Ascending aorta (tissue), 2 donors: ENCODE measurements at places on chromosomes 11 and 22. TPM values are rescaled to one million over a fixed set of nuclear protein-coding genes. Genes with fewer than 3 reads are reported as not detected.

- H3K4me3 ChIP-seq, result no peak overlapping the region
- no peaks in the 10 kb centered on the region for H3K4me1 ChIP-seq
- H3K27me3 ChIP-seq, result no peaks in the 10 kb centered on the region
- no peak for DNase-seq
- H3K36me3 ChIP-seq, result no peaks in the 10 kb centered on the region
Observed at GRCh38 chr11:5767056-5767455, 13.0 kb downstream of the OR52N4 start.

GRCh38 chr11:101916422-101916821 is at the start of gene ANGPTL5:
Gene ANGPTL5 (minus strand): TSS chr11:101916522. CDS start chr11:101907909, 8,613 bp downstream.
- peak within 1 kb of the TSS; percentile 97 for H3K27ac ChIP-seq
- no peaks in the 10 kb centered on the region for H3K27me3 ChIP-seq
- no peak for DNase-seq
- H3K4me1 ChIP-seq, result peaks cover 9% of the 10 kb centered on the region

- peak overlapping the region; percentile 10 for H3K27ac ChIP-seq
- no peak overlapping the region for H3K4me3 ChIP-seq
- no peak for DNase-seq
Observed at GRCh38 chr22:29907753-29908515, 25.0 kb downstream of the MTMR3 start.

DNA sequence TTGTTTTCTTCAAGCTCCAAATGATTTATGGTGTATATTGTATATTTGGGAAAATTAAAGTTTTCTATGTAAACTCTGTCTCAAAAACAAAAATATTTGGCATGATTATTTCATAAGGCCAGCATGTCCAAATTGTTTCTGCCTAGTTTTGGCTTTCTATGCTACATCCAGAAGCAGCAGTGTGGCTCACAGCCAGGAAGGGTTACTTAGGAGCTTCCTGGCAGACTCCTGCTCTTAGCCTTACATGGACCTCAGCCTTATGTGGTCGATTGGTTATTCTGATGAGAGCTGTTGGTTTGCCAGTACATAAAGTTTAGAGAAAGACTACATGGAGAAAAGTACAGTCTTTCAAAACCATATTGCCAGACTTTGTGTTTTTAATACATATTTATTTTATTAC is 297.7 kb upstream of the FAT3 start:
- no peak overlapping the region for H3K4me3 ChIP-seq
- no peaks in the 10 kb centered on the region for H3K4me1 ChIP-seq

GRCh38 chr22:44355716-44356070 is 42.9 kb upstream of the SHISAL1 start:
- no peaks in the 10 kb centered on the region for H3K27me3 ChIP-seq
- no peak for DNase-seq
- peaks cover 11% of the 10 kb centered on the region for H3K4me1 ChIP-seq
- no peak overlapping the region for H3K27ac ChIP-seq
- no peaks in the 10 kb centered on the region for H3K36me3 ChIP-seq

Gene SULT4A1
- not detected for total RNA-seq

DNA sequence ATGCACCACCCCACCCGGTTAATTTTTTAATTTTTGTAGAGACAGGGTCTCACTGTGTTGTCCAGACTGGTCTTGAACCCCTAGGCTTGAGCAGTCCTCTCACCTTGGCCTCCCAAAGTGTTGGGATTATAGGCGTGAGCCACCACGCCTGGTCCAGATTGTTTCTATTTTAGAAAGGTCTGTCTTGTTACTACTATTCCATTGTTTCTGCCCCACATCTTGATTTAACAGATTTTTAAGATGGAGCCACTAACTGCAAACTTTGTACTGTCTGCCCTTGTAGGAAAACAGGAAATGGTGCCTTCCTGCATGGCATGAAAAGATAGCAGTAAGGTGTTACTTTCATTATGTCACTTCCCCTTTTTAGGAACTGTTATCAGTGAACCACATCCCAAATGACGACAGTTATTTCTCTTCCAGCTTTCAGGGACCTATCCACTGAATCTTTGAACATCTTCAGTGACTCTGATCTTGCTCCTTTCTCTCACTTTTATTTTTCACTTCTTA is 23.2 kb downstream of the TAF1D start:
- H3K36me3 ChIP-seq, result peaks cover 15% of the 10 kb centered on the region
- no peaks in the 10 kb centered on the region for H3K27me3 ChIP-seq
- H3K4me3 ChIP-seq, result no peak overlapping the region
- H3K27ac ChIP-seq, result no peak overlapping the region
- no peaks in the 10 kb centered on the region for H3K4me1 ChIP-seq
- no peak for DNase-seq

Gene GUCY1A2
- total RNA-seq, result 5.6 TPM

GRCh38 chr11:122937983-122938382 is 43.7 kb downstream of the BSX start:
- H3K36me3 ChIP-seq, result peaks cover 3% of the 10 kb centered on the region
- no peak overlapping the region for H3K27ac ChIP-seq
- H3K27me3 ChIP-seq, result no peaks in the 10 kb centered on the region
- no peaks in the 10 kb centered on the region for H3K4me1 ChIP-seq

GRCh38 chr11:123616505-123617198 is 37.8 kb downstream of the SCN3B start:
- H3K27ac ChIP-seq, result no peak overlapping the region
- no peaks in the 10 kb centered on the region for H3K36me3 ChIP-seq
- H3K27me3 ChIP-seq, result no peaks in the 10 kb centered on the region
- H3K4me3 ChIP-seq, result no peak overlapping the region
- DNase-seq, result no peak

DNA sequence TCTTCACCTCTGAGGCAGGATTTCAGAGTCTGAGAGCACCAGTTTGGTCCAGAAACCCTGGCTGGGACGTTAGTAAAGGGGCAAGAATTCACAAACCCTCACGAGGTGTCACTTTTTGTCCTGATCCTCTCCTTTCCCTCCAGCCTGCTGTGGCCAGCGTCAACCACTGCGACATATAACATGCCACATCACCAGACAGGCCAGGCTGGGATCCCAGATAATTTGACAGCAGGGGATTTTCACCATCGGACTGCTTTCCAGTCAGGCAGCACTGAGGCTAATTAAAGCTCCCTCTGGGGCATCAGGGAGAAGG is 36.8 kb upstream of the RBFOX2 start:
- no peaks in the 10 kb centered on the region for H3K36me3 ChIP-seq
- no peaks in the 10 kb centered on the region for H3K27me3 ChIP-seq
- no peaks in the 10 kb centered on the region for H3K4me1 ChIP-seq
- peak overlapping the region; percentile 83 for H3K27ac ChIP-seq
- no peak for DNase-seq

- no peaks in the 10 kb centered on the region for H3K36me3 ChIP-seq
- no peak overlapping the region for H3K27ac ChIP-seq
- no peaks in the 10 kb centered on the region for H3K27me3 ChIP-seq
- no peaks in the 10 kb centered on the region for H3K4me1 ChIP-seq
- DNase-seq, result no peak
Observed at GRCh38 chr11:59175091-59175501, 3.2 kb downstream of the DTX4 start.

- no peaks in the 10 kb centered on the region for H3K27me3 ChIP-seq
- H3K4me1 ChIP-seq, result no peaks in the 10 kb centered on the region
- peak overlapping the region; percentile 90 for H3K27ac ChIP-seq
- H3K36me3 ChIP-seq, result no peaks in the 10 kb centered on the region
- no peak for DNase-seq
- peak overlapping the region; percentile 89 for H3K4me3 ChIP-seq
Observed at GRCh38 chr11:96390488-96390792, 627 bp downstream of the JRKL start.

Gene YAP1
- total RNA-seq, result 516 TPM

DNA sequence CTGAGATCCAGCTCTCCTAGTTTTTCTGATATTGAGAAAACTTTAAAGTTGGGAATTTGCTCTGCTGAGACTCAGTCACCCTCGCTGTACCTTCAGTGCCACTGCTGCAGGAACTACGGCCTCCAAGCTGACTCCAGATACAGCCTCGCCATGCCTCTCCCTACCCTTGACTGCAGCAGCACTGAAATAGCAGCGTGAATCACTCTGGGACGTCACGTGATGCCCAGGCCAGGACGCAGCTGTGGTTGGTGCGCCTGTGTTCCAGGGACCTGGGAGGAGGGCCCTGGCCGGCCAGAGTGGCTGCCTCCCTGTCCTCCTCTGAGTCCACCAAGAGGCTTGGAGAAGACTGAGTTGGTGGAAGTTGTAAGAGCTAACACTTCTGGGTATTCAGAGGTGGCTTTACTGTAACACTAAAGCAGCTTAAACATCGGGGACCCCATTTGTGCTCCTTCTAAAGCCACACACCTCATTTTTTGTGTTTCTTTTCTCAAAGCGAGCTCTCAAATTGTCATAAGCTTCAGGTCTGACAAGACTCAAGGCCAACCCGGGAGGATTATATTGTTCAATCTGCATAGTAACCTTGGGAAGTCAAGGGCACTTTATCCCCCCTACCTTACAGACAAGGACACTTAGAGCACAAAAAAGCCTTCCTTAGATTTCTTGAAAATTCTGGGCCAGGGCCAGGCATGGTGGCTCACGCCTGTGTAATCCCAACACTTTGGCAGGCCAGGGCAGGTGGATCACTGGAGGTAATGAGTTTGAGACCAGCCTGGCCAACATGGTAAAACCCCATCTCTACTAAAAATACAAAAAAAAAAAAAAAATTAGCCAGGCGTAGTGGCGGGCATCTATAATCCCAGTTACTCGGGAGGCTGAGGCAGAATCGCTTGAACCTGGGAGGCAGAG is 4.2 kb upstream of the STIP1 start:
- no peaks in the 10 kb centered on the region for H3K27me3 ChIP-seq
- peak overlapping the region; percentile 77 for H3K27ac ChIP-seq
- peaks cover 5% of the 10 kb centered on the region for H3K4me1 ChIP-seq
- DNase-seq, result peak; percentile 93

GRCh38 chr22:43580271-43580750 is 168.5 kb downstream of the MPPED1 start:
- no peak overlapping the region for H3K4me3 ChIP-seq
- H3K4me1 ChIP-seq, result no peaks in the 10 kb centered on the region
- H3K36me3 ChIP-seq, result no peaks in the 10 kb centered on the region
- no peak overlapping the region for H3K27ac ChIP-seq
- H3K27me3 ChIP-seq, result no peaks in the 10 kb centered on the region

DNA sequence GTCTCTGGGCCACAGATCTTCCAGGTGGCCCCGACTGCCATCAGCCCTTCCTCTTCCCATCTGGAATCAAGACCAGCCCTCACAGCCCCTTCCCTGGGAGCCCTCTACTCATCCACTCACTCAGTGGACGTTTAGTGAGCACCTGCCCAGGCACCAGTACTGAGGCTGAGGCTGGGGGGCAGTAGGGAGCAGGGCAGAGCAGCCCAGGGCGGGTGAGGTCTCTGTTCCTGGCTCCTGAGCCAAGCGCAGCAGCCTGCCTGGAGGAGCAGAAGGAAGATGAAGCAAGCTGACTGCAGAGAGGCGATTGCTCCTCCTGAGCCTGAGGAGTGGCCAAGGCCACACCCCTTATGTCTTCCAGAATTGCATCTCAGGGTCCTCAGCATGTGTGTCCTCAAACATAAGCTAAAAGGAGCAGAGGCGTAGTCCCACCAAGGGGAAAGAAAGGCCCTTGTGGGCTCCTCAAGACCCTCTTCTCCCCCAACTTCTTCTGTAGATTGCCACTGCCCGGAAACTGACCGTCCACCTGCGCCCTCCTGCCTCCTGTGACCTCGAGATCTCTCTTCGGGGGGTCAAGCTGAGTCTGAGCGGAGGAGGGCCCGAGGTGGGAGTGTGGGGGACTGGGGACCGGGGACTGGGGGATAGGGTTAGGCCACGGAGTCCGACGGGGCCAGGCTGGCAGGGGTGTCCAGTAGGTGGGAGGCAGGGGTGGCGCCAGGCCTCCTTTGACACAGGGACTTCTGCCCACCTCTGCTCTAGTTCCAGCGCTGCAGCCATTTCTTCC is 5.8 kb downstream of the MAPK8IP2 start:
- DNase-seq, result no peak
- no peaks in the 10 kb centered on the region for H3K36me3 ChIP-seq
- no peak overlapping the region for H3K4me3 ChIP-seq
- H3K27ac ChIP-seq, result no peak overlapping the region
- H3K27me3 ChIP-seq, result peaks cover 11% of the 10 kb centered on the region

GRCh38 chr22:43299736-43300135 is 43.4 kb downstream of the SCUBE1 start:
- no peaks in the 10 kb centered on the region for H3K36me3 ChIP-seq
- H3K27me3 ChIP-seq, result no peaks in the 10 kb centered on the region
- DNase-seq, result no peak
- H3K4me3 ChIP-seq, result no peak overlapping the region
- no peak overlapping the region for H3K27ac ChIP-seq
- no peaks in the 10 kb centered on the region for H3K4me1 ChIP-seq

DNA sequence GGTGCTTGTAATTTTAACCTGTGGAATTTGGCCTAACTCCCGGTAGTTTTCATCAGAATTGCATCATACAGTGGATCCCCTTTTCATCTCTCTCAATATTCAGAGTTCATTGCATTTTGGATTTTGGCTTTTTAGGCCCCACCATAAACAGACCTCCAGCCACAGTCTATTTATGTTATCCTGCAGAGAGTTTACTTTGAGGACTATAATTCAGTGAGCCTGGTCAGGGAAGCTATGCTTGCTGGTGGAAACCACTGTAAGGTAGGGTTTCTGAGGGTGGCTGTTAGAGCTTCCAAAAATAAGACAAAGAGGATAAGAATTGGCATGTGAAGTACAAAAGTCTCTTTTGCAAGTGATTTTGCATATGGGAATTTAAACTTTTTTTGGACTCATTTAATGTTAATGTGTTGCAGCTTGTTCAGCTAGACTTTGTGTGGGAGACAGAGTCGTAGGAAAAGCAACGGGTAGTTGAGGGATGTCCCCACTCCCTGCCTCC is 34.8 kb upstream of the DDI1 start:
- no peaks in the 10 kb centered on the region for H3K27me3 ChIP-seq
- H3K27ac ChIP-seq, result no peak overlapping the region
- no peaks in the 10 kb centered on the region for H3K4me1 ChIP-seq
- no peak overlapping the region for H3K4me3 ChIP-seq
- no peaks in the 10 kb centered on the region for H3K36me3 ChIP-seq
- no peak for DNase-seq

- DNase-seq, result no peak
- no peak overlapping the region for H3K27ac ChIP-seq
- no peaks in the 10 kb centered on the region for H3K27me3 ChIP-seq
- no peaks in the 10 kb centered on the region for H3K4me1 ChIP-seq
- no peak overlapping the region for H3K4me3 ChIP-seq
Observed at GRCh38 chr11:59283825-59284772, 71.4 kb upstream of the MPEG1 start.

DNA sequence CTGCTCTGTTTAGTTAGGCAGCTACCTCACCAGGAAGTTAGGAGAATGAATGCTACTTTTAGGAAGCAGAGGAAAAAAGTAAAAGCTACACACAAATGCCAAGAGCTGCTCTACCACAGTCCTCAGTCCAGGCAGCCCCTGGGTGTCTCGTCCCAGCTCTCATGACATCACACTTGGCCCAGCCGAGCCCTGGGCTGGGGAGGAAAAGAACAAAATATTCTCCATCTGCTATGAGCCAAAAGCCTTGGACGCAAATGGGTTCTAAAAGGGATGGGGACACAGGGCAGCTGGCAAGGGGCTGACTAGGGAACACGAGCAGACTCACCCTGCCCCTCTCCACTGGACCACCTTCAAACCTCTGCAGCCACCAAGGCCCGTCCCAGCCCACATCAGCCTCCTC is 26.1 kb downstream of the TMEM184B start:
- DNase-seq, result peak; percentile 91
- H3K27me3 ChIP-seq, result no peaks in the 10 kb centered on the region
- peaks cover 40% of the 10 kb centered on the region for H3K36me3 ChIP-seq
- H3K27ac ChIP-seq, result peak overlapping the region; percentile 85
- no peak overlapping the region for H3K4me3 ChIP-seq

Gene INS
- not detected for total RNA-seq
